Right ventricle myocardium superior (tissue), 1 donor: ENCODE measurements at places on chromosomes 7 and 10. TPM values are rescaled to one million over a fixed set of nuclear protein-coding genes. Genes with fewer than 3 reads are reported as not detected.

SLC26A5 gene
- not detected for total RNA-seq

MARVELD1 gene
- total RNA-seq, result 6.4 TPM

GBX1 gene
- 2.7 TPM for total RNA-seq

LRRD1 gene
- not detected for total RNA-seq

TRIM73 gene
- total RNA-seq, result 0.94 TPM

TMEM236 gene
- total RNA-seq, result 0.43 TPM

TMEM139 gene
- total RNA-seq, result 16.1 TPM

DNA sequence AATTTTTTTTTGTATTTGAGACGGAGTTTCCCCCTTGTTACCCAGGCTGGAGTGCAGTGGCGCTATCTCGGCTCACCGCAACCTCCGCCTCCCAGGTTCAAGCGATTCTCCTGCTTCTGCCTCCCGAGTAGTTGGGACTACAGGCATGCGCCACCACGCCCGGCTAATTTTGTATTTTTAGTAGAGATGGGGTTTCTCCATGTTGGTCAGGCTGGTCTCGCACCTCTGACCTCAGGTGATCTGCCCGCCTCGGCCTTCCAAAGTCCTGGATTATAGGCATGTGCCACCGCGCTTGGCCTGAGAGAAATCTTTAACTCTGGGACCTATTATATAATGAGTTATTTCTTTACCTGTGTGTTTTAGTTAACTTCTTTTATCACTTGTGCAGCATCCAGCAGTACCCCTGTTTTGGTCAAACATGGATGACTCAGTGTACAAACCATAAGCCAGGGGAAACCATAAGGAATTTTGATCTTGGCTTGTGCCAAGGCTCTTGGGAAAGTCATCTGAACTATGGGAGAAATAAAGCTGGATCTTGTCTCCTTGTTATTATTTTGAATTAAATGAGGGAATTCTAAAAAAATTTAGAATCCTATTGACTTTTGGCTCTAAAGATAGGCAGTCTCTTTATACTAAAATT lies 23.6 kb upstream of the ZRANB1 start:
- no peak for DNase-seq

- no peak for DNase-seq
Measured at GRCh38 chr10:71625445-71626175, 94.0 kb downstream of the C10orf105 start.

GRCh38 chr10:77823811-77824542 lies 102.6 kb downstream of the DLG5 start:
- DNase-seq, result no peak

GRCh38 chr10:132324186-132324585 lies 7.8 kb upstream of the LRRC27 start:
- no peak for DNase-seq

DNA sequence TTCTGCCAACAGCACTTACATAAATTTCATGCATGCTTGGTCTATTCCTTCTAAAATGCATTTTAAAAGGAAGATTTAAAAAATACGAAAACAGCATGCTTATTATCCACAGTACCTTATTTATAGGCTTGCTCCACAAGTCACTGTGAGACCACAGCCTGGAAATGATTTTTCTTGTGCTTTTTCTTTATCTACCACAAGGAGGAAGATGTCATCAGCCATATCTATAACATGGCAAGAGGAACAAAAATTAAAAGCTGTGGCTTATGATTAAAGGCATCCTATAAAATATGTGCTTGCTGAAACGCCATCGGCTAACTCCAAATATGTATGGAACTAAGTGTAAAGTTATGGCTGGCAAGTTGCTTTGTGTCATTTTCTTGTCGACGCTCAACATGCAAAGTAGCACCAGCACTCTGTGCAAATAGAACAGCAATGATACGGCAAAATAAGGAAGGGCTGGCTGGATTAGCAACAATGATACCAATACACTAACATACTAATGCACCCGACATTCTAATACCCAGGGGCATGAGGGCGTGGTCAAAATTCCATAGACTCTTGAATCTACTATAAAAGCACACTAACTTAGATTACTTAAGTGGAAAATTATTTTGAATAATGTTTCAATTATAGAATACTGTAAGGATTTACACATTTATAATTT lies 41.2 kb upstream of the AKR1E2 start:
- DNase-seq, result no peak

DNA sequence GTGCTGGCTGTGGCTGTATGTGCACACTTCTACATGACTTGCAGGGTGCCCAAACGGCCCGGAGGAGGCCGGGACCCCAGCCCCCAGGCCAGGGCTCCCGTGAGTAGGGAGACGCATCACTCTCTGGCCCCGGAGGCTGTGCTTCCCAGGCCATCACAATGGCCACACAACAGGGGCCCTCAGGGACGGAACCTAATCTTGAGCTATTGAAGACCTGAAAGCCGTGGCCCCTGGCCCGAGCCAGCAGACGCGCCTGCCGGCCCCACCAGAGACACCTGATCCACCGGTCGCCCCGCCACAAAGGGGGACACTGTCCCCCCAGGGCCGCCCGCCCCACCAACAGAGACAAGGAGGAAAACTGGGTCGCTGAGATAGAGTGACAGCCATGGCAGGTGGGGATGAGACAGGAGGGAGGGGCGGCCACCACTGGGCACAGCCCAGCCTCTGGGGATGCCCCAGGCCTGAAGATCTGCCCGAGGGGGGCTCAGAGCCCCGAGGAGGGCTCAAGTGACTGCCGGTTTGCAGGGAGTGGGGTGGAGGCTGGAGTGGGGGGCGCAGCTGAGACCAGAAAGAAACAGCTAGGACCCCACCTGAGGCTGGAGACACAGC lies 10.2 kb upstream of the LFNG start:
- DNase-seq, result no peak

DNA sequence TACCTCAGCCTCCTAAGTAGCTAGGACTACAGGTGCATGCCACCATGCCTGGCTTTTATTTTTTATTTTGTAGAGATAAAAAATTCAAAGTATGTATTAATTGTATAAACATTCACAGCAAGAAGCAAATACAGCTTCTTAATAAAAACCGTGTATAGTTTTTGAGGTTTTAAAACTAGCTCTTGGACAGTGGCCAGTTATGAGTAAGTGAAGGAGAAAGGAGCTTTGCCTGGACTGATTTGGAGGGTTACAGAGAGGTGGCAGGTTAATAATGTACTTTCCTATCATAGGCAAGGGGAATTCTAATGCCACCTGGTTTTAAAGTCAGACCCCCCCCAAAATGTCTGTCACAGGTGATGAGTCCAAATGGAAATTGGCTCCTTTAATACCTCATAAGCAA lies 43.4 kb downstream of the ZNRF2 start:
- no peak for DNase-seq

DNA sequence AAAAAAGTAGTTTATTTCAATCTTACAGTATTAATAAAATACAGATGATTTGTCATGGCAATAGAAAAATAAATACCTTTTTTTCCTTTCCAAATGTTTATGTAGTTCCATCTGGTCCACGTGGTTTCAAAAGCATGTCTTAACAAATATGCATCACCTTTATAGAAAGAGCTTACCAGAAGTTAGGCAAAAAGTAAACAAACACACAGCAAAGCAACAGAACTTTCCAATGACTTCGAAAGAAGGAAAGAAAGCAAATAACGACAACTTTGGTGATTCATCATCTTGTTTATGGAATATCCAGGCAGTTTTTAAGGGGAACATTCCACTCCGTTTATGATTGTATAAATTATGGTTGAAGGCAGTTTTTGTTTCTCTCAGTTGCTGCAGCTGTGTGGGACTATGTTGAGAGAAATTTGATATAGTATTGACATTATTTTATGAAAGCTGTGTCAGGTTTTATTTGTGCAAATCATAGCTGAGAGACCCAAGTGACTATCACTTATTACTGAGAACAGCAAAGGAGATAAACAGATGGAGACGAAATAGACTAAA lies 203.1 kb downstream of the CDC14C start:
- DNase-seq, result no peak

GRCh38 chr7:47383696-47384445 lies 198.0 kb downstream of the TNS3 start:
- no peak for DNase-seq

GRCh38 chr10:4397337-4397736 lies 428.7 kb upstream of the AKR1E2 start:
- DNase-seq, result no peak

DNA sequence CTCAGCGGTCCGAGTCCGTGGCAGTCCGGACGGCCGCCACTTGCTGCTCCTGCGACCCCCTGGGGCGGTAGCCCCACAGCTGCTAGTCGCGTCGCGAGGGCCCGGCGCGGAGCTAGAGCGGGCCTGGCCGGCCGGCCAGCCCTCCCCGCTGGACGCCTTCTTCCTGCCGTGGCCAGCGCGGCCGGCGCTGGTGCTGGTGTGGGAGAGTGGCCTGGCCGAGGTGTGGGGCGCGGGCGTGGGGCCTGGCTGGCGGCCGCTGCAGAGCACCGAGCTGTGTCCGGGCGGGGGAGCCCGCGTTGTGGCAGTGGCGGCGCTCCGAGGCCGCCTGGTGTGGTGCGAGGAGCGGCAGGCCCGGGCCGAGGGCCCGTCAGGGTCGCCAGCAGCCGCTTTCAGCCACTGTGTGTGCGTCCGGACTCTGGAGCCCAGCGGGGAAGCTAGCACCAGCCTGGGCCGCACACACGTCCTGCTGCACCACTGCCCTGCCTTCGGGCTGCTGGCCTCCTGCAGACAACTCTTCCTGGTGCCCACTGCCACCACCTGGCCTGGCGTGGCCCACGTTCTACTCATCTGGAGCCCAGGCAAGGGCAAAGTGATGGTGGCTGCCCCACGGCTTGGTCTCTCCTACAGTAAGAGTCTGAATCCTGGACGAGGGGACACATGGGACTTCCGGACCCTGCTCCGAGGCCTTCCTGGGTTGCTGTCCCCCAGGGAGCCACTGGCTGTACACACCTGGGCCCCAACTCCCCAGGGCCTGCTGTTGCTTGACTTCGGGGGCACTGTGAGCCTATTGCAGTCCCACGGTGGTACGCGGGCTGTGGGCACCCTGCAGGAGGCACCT lies 631 bp downstream of the HPS6 start:
- DNase-seq, result peak; percentile 68

GRCh38 chr10:78600740-78601139 lies 468.0 kb upstream of the ZMIZ1 start:
- no peak for DNase-seq

DNA sequence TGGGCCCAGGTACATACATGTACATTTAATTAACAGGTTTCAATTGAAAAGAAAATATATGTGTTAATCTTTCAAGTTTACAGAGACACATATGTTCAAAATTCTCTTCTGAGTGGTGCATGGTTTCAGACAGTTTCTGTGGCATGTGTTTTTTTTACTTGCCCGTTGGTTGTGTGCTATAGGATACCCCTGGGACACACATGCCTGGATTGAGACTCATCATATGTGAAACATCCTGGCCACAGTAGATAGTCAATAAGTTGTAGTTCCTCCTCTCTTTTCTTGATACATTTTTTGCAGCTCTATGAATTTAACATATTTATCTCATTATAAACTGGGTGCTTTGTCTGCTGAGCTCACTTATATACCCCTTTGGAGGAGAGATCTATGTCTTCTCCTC lies 207.8 kb upstream of the CTBP2 start:
- no peak for DNase-seq

DNA sequence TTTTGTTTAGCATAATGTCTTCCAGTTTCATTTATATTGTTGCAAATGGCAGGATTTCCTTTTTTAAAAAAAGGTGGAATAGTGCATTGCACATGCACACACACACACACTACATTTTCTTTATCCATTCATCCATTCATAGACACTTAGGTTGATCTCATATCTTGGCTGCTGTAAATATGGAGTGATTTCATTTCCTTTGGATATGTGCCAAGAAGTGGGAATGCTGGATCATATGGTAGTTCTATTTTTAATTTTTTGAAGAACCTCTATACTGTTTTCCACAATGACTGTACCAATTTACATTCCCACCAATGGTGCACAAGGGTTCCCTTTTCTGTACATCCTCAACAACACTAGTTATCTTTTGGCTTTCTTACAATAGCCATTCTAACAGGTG lies 68.9 kb downstream of the EBLN1 start:
- no peak for DNase-seq

GRCh38 chr7:65441010-65441409 lies 67.4 kb downstream of the ZNF92 start:
- DNase-seq, result no peak

- DNase-seq, result no peak
Measured at GRCh38 chr10:16441173-16441840, 4.5 kb downstream of the PTER start.

GRCh38 chr7:17150018-17150417 lies 148.4 kb upstream of the AHR start:
- no peak for DNase-seq

DNA sequence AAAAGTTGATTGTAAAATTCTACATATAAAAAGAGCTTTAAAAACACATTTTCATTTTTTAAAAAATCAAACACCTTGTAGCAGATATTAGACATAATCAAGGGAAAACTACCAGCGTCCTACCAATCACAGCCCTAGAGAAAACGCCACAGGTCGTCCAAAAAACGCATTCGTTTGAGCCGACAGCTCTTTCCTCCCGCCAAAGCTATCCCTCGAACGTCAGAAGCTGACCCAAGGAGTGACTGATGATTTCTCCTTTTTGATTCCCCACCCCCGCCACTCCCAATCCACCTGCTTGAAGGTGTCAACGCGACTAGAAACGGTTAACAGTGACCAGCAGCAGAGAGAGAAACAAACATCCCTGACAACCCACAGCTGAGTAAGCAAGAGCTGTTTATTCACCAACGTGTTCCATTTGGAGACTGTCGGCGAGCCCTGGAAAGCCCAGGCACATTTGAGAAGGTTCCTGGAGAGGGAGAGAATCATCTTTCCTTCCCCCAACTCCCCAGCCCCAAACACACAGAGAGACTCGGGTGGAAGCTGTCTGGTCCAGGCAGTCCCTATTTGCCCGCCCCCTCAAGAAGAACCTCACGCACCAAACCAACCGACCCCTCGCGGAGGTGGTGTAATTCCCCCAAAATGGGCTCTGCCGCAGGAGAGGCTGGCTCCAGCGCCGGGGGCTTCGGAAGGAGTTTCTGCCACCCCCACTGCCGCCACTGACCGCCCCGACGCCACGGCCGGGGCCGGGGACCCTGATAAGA lies 622 bp downstream of the CPEB3 start:
- peak; percentile 43 for DNase-seq

- DNase-seq, result no peak
Measured at GRCh38 chr7:70696201-70696754, 435.7 kb upstream of the GALNT17 start.

GRCh38 chr7:73978661-73979563 lies 49.1 kb upstream of the ELN start:
- peak; percentile 60 for DNase-seq

- DNase-seq, result no peak
Measured at GRCh38 chr10:2826675-2827074, 240.7 kb upstream of the PFKP start.

- no peak for DNase-seq
Measured at GRCh38 chr7:135414850-135415439, 95.0 kb downstream of the CNOT4 start.

DNA sequence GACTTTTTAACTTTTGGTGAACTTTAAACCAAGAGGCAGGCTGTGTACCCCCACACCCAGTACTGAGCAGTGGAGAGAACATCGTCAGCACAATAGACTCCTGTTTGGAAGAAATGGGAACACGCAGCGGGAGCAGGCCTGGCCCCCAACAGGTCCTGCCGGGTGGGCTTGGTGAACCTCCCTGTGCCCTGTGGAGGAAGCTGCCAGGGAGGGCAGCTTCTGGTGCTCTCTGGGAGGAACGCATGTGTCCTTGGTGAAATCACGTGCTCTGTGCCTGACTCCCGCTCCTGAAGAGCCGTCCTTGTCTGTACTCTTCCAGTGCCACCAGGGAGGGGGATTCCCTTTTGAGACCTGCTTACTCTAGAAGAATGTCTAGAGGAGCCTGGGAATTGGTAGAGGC lies 31.6 kb downstream of the CHAT start:
- DNase-seq, result no peak

- no peak for DNase-seq
Measured at GRCh38 chr10:73995035-73995358, 2.9 kb upstream of the VCL start.

GRCh38 chr7:111137296-111138192 lies 46.6 kb downstream of the LRRN3 start:
- no peak for DNase-seq
